ENCODE measurements at places on chromosomes 7 and 10.

DNA sequence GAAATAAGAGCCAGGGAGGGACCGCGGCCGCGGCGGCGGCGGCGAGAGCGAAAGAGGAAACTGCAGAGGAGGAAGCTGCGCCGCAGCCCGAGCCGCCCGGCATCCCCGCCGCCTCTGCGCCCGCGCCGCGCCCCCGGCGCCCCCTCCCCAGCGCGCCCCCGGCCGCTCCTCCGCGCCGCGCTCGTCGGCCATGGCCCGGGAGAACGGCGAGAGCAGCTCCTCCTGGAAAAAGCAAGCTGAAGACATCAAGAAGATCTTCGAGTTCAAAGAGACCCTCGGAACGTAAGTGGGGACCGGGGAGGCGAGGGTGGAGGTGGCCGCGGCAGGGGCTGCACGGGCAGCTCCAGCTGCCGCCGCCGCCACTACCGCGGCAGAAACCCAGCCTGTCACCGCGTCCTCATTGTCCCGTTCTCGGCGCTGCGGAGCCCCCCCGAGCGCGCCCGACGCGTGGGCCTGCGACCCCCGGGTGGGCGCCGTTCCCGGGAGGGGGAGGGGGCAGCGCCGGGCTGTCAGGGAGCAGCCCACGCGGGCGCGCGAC is 351 bp downstream of the CAMK1D start:
- DNase-seq = no peak

DNA sequence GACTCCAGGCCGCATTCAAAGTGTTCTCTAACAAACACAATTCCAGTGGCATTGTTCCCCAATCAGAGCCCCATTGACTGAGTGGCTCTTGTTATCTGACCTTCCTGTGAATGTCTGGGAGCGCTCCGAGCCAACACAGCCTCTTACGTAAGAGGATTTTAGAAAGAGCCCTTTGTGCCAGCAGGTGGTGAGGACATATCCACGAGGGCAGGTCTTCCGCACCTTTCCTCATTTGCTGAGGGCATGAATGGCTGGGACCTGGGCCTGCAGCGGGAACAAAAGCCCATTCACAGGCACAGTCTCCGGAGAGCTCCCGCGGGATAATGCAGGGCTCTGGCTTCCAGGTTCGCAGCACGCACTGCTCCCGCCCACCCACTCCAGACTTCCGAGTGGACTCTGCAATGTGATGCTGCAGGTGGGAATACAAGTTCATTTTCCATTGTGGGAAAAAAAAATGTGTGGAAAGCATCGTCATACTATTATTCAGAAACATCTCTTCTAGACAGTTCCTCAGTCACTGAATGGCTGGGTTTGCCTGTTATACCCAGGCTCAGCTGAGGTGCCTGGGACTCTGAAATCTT is 295.0 kb upstream of the IGFBP3 start:
- DNase-seq = no peak

DNA sequence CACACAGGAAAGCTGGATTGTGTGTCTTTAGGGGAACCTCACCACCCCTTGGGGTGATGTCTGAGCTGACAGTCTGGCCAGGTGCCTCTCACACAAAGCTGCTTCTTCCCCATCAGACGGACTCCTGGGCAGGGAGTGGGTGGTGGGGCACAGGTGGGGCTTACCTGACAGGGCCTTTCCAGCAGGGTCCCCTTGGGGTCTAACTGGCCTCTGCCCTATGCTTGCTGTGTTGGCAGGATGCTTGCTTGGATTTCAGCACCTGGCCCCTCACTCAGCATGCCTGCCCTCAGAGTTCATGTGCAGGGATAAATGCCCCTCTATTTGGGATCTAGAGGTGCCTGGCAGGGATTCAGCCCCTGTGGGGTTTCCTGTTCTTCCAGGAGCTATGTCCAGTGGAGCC is 496.9 kb upstream of the ZMIZ1 start:
- DNase-seq = no peak

GRCh38 chr10:133269367-133269766 is 7.3 kb downstream of the ADAM8 start:
- DNase-seq = no peak

DNA sequence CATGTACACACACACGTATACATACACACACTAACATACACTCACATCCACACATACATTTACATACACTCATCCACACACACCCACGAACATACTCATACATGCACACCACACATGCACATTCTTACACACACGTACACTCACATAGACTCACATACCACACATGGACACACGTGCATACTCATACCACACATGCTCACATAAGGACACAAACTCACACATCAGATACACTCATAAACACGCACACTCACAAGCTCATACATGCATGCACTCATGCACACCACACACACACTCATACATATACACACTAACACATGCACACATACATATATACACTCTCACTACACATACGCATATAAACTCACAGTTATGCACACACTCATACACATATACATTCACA is 1.2 kb upstream of the CALN1 start:
- DNase-seq = no peak
